Epithelial cell of esophagus (primary cell): ENCODE measurements at places on chromosomes 4 and X.
A peak's percentile ranks its signal among the peaks of the same experiment; 100 is the strongest.

DNA sequence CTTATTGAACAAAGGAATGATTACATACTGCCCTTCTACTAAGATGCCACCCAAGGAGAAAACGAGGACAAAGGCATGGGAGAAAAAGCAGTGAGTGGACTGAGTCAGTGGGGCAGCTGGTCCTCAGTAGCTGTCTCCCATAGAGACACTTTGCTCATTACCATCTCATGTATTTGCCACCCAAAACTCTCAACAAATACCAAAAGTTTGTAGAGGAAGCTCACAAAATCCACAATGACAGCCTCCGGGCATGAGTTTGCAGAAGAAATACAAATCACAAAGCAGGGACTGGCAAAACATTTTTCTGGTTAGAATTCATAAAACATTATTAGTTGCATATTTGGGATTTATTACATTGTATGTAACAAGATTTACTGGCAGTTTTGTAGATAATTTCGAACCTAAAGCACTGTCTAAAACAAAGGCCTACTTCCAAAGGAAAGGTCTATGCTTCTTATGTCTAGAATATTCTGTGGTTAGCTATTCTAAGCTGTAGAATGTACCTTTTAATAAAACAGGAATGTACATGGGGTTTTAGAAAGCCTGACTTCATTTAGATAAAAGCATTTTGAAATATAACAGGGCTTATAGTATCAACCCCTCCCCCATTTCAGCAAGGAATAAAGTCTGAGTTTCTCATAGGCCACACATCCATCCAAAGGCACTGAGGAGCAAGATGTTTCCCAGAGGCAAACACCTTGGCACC lies 17.7 kb downstream of the PCDH18 start:
- no peak for DNase-seq

GRCh38 chr4:176949029-176949428 lies 156.3 kb upstream of the VEGFC start:
- DNase-seq, result no peak

DNA sequence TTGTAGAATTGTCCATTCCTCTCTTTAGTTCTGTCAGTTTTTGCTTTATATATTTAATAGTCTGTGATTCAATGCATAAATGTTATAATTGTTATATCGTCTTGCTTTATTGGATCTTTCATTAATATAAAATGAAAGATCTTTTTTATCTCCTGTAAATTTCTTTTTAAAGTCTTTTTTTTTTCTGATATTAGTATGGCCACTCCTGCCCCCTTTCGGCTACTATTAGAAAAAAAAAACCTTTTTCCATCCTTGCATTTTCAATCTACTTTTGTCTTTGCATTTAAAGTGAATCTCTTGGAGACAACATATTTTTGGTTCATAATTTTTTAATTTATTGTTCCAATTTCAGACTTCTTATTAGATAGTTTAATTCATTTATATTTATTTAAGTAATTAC lies 677.4 kb upstream of the NDST4 start:
- DNase-seq, result no peak

DNA sequence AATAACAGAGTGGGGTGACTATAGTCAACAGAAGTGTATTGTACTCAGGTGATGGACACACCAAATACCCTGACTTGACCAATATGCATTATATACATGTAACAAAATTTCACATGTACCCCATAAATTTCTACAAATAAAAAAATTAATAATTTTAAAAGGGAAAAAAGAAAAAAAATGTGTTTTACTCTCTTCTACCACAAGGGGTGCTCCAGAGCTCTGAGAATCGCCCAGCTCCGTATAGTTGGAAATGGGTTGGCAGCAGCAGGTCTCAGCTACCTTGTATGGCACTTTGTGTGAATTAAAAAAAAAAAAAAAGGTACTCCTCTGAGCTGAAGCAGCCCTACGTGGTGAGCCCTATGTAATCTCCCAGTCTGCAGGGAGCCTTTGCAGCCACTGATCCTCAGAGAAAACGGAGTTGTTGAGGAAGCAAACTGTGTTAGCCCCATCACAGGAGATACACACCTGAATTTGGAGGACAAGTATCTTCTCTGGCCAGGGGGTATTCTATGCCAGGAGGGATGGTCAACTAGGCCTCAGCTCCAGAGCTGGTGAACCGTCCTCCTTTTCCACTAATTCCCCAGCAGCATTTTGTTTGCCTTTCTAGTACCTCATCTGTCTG lies 17.2 kb upstream of the POLA1 start:
- DNase-seq, result peak; percentile 4

GRCh38 chr4:110412354-110413065 lies 63.4 kb upstream of the ENPEP start:
- DNase-seq, result no peak

- no peak for DNase-seq
Observed at GRCh38 chr4:151485541-151486131, 76.7 kb downstream of the FHIP1A start.

- peak; percentile 93 for DNase-seq
Observed at GRCh38 chr4:82380344-82380743, 6.6 kb upstream of the HNRNPD start.

DNA sequence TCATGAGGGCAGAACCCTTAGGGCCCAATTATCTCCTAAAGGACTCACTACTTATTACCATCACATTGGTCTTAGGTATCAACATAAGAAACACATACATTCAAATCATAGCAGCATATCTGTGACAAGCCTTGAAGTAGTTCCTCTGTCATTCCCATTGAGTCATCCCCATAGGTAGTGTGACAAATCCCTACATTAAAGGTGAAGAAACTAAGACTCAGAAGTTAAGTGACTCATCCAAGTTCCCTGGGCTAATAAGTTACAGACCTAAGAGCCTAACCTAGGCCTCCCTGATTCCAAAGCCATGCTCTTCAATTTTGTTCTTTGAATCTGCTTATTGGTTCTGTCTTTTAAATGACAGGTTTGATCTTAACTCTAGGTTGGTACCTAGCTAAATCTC lies 58.2 kb downstream of the CD38 start:
- peak; percentile 92 for DNase-seq

DNA sequence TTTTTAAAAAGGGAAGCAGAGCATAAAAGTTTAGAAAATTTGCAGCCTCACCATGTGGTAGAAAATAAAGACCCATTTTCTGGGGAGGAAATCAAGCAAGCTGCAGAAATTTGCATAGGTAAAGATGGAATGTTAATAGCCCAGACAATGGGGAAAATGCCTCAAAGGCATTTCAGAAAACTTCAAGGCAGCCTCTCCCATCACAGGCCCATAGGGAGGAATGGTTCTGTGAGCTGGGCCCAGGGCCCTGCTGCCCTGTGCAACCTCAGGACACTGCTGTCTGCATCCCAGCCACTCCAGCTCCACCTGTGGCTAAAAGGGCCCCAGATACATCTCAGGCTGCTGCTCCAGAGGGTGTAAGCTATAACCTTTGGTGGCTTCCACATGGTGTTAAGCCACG lies 137.9 kb downstream of the INPP4B start:
- DNase-seq, result no peak

GRCh38 chr4:63275491-63275890 lies 1133.8 kb downstream of the TECRL start:
- no peak for DNase-seq

DNA sequence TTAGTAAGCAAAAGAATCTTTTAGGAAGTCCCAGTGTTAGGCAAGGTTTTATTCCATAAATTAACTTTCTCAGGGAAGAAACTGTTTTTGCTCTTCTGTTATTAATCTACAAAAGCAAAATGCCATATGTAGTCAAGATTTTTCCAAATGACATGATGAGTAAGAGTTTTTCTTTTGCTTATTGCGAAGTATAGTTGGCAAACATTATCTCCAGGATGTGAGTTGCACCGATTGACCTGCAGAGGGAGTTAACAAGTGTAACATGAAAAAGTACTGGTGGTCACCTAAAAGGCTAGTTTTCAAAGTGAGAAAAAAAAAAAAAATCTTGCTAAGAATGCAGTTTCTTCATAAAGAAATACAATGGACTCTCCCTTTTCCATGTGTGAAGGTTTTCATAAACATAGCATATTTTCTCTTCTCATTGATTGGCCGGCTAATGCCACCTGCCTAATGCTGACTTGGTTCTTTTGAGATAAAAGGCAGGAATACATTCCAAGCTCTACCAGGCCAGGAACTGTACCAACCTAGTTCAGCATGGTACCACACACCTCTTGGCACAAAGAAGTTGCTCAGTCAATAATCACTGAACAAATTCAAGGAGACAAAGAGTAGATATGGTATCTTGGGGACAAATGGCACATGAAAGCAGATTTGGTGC lies 100.2 kb downstream of the LNX1 start:
- DNase-seq, result peak; percentile 78

DNA sequence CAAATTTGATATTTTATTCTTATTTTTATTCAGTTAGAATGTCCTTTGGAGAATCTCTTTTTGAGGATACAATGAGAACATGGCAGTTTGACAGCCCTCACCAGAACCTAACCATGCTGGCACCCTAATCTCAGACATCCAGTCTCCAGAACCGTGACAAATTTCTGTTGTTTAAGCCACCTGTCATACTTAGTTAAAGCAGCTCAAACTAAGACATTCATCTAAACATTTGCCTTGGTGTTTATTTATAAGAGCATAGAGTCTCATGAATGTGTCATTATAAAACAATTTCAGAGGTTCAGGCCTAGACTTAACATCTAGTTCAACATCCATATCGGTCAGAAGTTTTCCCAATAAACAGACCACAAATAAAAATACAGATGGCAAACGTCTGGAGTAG lies 125.1 kb upstream of the FUNDC1 start:
- no peak for DNase-seq

DNA sequence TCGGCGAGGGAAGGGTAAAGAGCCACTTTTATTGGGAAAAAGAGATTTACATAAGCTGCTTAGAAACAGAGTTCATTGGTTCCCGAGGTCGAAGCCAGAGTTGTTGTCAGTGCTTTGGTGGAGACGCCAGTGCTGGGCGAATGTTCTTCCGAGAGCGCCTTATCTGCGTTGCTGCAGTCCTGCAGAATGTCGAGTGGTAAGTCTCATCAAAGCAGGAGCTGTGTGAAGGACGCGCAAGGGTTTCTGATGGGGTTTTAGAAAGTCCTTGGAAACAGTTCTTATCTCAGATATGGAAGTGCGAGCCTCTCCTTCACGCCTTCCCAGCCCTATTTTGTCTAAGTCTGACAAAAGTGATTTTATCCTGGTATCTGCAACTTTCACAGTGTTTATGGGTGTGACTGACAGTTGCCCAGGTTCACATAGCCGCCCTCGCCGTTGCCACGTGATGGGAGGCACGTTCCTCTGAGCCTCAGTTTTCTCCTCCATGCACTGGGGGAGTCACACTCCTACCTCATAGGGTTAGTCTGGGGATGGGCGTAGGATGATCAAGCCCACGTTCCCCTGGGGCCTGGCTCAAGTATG lies 47.3 kb upstream of the NSG1 start:
- peak; percentile 11 for DNase-seq

- DNase-seq, result peak; percentile 87
Observed at GRCh38 chr4:48360285-48361011, 19.1 kb downstream of the SLAIN2 start.

DNA sequence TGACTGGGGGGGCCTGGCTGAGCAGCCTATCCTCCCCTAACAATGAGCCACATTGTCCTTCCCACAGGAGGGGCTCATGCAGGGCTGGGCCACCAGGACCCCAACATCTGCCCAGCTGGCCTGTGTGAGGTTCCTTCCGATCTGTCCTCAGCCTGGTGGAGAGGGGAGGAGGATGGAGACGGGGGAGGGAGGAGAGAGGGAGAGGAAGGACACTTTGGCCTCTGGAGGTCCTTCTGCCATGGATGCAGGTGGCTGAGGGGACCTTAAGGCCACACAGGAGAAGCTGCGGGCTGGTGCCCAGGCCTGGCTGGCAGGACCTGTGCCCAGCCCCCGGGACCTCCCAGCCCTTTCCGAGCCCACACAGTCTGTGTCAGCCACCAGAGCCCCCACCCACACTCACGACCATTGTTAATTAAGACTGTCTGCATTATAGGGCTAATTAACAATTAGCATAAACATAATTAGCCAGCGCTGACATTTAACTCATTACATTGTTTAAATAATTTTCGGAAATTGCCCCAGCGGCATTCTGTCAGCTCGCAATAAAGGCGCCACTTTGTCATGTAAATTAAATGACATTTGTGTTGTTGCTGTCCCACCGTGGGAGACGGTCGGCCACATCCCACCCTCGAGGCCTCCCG lies 53.0 kb upstream of the NKX1-1 start:
- DNase-seq, result no peak

DNA sequence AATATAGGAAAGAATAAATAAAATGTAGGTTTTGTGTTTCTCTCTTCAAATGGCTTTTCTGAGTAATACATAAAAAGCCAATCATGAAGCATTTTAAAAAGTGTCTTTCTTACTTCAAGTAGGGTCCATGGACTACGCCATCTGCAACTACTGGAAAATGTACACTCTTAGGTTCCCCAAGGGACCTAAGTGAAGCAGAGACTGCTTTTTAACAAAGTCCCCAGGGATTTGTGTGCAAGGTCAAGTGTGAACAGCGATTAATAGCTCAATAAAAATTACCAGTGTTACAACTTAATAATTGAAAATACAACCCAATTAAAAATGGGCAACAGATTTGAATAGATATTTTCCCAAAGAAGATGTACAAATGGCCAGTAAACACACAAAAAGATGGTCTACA lies 84.9 kb downstream of the ARHGAP6 start:
- no peak for DNase-seq

- DNase-seq, result no peak
Observed at GRCh38 chr4:81442484-81443085, 29.1 kb downstream of the RASGEF1B start.

GRCh38 chrX:10944136-10944885 lies 166.8 kb upstream of the HCCS start:
- no peak for DNase-seq

DNA sequence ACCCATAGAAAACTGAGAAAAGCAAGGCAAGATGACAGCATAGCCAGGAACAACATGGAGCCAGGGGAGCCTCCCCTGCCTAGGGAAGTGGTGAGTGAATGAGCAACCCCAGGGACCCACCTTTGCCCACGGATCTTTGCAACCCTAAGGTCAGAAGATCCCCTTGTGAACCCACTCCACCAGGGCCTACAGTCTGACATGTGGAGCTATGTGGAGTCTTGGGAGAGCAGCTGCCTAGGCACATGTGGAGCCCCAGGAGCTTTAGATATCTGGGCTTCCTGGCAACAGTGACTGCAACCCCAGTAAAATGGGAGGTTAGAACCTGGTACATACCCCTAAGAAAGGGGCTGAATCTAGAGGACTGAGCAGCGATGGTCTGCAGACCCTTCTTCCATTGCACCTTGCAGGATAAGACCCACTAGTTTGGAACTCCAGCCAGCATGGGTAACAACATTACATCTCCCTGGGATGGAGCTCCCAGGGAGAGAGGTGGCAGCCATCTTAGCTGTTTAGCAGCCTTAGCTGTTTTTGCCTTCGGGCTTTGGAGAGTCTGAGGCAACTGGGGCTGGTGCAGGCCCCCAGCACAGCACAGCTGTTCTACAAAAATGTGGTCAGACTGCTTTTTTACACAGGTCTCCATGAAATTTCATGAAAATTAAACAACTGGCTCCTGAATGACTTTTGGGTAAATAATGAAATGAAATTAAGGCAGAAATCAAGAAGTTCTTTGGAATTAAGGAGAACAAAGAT lies 104.7 kb upstream of the TRIM2 start:
- DNase-seq, result no peak

GRCh38 chr4:103002551-103002950 lies 17.0 kb downstream of the SLC9B1 start:
- DNase-seq, result peak; percentile 38
